ENCODE measurements at places on chromosomes 13 and 19.

DNA sequence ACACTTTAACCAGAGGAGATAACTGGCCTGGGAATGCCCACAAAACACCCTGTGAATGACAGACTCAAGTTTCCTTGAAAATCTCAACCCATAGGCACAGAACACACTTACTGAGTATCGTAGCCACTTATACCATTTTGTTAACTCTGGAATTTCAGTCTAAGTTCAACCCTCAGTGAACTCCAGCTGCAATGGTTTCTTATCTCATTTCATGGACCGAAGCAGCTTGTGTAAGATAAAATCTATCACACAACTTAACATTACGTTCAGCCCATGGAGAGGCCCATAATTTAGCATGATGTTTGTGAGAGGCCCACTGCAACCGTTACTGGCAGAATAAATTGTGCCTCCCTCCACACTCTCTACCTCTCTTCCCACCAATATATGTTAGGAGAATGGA lies 323.0 kb downstream of the DNAJC15 start:
- DNase-seq = no peak

DNA sequence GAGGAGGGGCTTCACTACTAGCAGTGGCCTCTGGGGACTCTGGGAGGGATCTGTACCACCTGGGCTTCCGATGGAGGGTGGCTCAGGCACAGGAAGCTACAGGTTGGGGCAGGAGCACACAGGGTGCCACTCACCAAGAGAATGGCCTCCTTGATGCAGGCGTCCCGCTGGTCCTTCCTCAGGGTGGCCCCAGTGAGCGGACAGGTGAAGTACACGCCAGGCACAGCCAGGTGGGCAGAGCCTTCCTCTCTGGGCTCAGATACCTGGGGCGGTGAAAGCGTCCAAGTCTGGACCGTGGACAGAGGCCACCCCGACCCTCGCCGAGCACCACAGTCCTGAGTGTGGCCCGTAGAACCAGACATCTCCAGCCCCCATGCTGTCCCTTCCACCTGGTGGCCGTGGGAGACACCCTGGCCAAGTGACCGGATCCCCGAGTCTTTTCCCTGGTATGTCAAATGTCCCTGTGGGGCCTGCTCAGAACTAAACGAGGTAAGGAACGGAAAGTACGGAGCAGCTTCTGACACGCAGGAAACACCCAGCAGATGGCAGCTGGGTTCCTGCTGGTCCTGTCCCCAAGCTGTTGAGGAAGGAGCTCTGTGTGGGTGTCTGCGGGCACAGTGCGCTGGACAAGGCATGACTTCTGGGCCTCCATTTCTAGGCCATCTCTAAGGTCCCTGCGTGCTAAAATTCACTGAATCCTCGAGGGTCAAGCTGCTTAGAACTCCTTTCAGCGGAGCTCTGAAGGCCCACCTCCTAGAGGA lies 5.2 kb downstream of the UBXN6 start:
- no peak for DNase-seq

DNA sequence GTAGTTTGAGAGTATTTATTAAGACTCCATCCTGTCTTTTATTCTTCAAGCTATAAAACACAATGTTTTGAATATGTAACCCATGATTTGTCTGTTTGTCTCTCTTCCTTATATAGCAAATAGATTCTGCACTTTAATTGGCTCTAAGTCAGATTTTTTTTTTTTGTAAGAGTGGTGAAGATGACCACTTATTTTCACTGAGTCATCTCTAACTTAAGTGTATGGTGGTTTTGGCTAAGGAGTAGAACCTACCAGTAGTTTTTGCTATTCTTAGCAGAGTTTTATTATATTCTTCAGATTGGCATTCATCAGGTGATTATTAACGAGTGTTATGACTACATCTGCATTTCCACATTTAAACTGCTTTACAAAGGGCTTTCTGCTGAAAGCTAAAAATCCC lies 194.7 kb downstream of the LMO7 start:
- DNase-seq = no peak

GRCh38 chr13:43804461-43805070 lies 17.8 kb upstream of the ENOX1 start:
- no peak for DNase-seq

DNA sequence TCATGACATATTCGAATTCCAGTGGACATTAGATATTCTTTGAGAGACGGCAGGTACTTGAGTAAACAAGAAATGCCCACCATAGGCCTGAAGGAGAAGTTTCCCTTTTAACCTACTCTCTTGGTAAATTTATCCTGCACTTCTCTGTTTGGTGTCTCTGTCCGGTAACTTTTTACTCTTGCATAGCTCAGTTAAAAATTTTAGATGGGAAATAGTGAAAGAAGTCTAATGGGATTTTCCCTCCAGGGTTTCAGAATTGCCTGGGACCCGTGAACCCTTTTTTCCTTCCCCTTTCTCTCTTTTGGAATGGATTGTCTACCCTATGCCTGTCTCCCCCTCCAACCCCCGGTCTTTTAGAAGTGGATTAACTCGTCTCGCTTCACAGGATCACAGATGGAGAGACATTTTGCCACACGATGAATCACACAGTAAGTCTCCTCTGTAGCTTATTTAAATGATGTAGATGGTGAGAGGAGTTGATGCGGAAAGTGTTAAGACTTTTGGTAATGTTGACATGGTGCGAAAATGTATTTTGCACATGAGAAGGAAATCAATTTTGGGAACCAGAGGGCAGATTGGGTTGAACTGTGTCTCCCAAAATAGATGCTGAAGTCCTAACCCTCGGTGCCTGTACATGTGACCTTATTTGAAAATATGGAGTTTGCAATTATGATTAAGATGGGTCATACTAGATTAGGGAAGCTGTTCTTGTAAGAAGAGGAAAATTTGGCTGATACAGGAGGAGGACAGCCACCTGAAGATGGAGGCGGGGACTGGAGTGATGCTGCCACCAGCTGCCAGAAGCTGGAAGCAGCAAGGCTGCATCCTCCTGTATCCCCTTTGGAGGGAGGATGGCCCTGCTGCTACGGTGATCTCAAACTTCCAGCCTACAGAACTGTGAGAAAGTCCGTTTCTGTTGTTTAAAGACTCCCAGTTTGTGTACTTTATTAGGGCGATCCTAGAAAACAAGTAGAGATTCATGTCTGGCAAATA lies 711 bp upstream of the MIPEP start:
- no peak for DNase-seq

GRCh38 chr13:113292021-113292862 lies 4.8 kb upstream of the LAMP1 start:
- peak; percentile 38 for DNase-seq

DNA sequence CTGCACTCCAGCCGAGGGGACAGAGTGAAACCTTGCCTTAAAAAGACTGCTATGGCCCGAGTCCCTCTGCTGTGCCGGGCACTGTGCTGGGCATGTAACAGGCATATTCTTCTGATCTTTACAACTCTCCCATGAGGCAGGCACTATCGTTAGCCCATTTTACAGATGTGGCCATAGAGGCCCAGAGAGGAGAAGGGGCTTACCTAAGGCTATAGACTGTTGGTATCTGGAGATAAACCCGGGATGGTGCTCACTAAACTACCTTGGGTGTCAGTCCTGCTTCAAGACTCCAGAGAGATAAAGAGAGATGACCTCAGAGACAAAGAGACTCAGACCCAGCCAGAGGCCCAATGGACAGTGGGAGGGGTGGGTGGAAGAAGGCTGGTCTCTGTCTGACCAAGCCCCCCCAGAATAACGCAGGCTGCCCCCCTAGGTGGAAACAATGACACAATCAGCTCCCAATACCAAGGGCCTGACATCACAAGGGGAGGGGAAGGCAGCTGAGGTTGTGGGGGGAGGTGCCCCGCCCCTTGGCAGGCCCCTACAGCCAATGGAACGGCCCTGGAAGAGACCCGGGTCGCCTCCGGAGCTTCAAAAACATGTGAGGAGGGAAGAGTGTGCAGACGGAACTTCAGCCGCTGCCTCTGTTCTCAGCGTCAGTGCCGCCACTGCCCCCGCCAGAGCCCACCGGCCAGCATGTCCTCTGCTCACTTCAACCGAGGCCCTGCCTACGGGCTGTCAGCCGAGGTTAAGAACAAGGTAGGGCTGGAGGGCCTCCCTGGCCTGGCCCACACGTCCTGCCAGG lies at the start of gene CNN1:
CNN1 (plus strand) TSS at position 620 of the 805 bp plus-strand sequence; CDS start at position 697, 77 bp downstream.
- DNase-seq = no peak

DNA sequence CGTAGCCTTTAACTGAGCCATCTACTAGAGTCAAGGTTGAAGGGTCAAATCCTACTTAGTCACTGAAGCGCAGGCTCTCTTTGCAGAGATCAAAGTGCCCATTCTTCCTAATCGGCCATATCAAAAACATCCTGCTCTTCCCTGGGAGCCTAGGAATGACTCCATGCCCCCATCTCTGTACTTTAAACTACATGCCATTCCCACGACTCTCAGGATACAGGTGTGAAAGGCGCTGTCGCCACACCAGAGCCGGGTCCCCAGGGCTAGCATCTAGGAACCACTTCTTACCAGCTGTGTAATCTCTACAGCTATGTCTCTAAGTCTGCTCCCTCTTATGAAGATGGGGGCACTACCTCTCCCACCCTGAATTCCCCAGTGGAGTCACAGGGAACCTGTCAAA lies 22.3 kb downstream of the IRS2 start:
- no peak for DNase-seq

DNA sequence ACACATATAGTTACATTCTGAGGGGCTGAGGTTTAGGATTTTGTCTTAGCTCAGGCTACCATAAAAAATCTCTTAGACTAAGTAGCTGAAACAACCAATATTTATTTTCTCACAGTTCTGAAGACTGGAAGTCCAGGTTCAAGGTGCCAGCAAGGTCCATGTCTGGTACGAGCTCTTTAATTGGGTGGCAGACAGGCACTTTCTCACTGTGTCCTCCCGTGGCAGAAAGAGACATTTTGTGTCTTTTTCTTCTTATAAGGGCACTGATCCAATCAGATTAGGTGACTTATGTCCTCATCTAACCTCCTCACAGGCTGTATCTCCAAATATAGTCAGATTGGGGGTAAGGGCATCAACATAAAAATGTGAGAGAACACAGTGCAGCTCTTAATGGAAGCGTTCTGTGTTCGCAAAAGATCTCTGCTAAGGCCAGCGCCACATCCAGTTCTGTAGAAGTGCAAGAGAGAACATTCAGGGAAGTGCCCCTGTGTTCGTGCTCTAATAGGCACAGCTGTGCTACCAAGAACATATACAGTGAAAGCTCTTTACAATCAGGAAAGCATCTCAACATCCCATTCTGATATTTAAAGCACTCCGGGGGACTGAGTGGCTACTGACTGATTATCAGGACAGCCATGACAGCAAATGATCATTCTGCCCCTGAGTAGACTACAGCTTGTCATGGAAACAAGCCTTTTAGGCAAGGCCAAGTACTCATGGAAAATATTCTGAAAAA lies 819.2 kb downstream of the LIG4 start:
- DNase-seq = no peak

- no peak for DNase-seq
These were observed 31.3 kb upstream of the SIN3B start for GRCh38 chr19:16797876-16798275.

GRCh38 chr19:16374436-16374835 lies 49.8 kb downstream of the KLF2 start:
- DNase-seq = peak; percentile 45

- DNase-seq = peak; percentile 13
These were observed 2.1 kb upstream of the TGFB1 start for GRCh38 chr19:41355802-41356201.

DNA sequence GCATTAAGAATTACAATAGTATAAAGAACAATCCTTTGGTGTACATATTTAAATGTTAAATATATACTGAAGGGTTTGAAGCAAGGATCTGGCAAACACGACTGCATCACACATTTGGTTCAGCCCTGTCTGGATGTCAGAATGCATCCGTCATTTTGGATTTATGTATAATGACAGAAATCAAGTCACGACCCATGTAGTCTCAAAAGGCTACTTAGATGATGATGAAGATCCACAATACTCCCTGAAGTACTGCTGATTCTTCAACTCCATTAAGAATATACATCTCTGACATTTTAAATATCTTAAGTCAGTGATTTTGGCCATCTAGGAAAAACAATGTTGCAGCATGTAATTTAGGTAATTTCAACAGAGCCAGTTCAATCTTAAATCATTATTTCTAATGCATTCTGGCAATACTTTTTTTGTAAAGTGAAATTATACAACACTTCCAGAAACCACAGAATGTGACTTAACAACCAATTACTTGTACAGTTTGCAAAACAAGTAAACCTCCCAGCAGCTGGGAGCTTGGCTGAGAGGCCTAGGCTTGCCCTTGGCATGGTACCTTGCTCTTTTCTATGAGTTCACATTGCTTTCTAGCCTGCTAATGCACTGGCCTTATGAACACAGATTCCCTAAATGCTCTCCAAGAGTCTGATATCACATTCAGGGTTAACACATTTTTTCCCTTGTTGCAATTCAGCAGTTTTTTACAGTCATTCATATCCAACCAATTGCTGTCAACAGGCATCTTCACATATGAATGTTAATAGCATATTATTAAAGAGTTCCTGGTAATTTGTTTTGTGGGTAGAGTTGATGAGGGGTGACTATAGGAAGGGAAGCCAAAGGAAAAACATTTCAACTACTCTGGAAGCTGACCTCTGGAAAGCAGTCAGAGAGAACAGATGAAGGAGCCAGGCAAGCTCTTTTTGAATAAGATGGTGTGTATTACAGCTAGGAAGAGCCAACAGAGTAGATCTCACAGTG lies 175.2 kb downstream of the ENOX1 start:
- DNase-seq = no peak

DNA sequence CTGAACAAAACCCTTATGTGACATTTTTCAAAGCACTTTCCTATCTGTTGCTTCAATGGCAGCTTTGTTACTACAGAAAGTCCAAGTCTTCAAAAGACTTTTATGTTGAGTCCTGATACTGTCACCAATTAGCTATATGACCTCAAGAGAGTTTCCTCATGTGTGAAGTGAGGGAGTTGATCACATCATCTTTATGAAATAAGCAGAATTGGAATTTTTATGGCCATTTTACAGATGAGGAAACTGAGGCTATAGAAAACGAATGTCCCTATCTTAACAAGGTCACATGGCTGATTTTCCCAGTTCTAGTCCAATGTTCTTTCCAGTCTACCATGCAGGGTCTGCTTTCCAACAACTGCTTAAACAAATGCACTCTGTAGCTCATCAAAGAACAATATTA lies 2.6 kb downstream of the TNFRSF19 start:
- no peak for DNase-seq

GRCh38 chr19:4124638-4125037 lies 716 bp upstream of the MAP2K2 start:
- peak; percentile 29 for DNase-seq

GRCh38 chr19:18377026-18377425 lies 8.9 kb upstream of the GDF15 start:
- no peak for DNase-seq

- DNase-seq = no peak
These were observed 23.2 kb downstream of the KDM4B start for GRCh38 chr19:4991996-4992698.

- DNase-seq = peak; percentile 38
These were observed 7.9 kb upstream of the PDE4A start for GRCh38 chr19:10412257-10412977.

DNA sequence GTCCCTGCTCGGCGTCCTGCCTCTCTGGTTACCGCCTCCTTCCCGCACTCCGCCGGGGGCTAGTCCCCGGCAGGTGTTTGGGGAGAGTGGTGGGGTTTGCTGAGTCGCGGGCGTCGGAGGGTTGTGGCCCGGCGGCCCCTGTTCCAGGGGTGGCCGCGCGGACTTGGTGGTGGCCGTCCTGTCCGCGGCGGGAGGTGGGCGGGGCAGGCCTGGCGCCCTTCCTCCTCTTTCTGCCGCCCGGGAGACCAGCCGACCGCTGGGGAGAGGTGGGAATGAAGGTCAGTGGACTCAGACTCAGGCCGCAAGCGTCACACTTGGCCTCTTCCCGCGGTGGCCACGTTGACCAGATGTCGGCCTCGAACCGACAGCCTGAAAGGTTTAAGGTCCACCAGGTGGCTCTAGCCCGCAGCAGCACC lies 61.8 kb downstream of the ZNF723 start:
- DNase-seq = no peak

Measured in activated CD4-positive, alpha-beta memory T cell treated with anti-CD3 and anti-CD28 coated beads for 36 hours (primary cell).